NCI-H2107 (cell line): ENCODE measurements at places on chromosomes 1 and 21.

- no peak for DNase-seq
Observed at GRCh38 chr1:19661721-19662228, 2.9 kb upstream of the HTR6 start.

GRCh38 chr1:176811511-176812288 is 348.7 kb downstream of the PAPPA2 start:
- DNase-seq = no peak

GRCh38 chr1:43206600-43207228 is 34.6 kb downstream of the CFAP57 start:
- DNase-seq = no peak

DNA sequence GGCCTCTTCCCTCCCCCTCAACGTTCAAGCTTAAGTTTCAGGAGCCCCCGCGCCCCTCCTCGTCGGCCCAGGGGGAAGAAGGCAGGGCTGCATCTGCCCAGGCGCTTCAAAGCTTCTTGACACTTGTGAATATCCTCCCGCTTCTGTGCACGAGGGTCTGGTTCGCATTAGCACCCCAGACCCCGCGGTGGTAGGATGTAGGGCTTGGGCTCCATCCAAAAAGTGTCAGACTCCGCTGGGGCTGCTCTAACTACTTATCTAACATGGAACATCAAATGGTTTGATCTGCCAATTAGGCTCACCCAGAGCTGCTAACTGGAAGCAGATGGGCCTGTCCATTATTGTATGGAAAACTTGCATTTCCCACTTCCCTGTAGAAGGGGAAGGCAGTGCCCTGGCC is 28.9 kb downstream of the TAS1R2 start:
- DNase-seq = no peak

DNA sequence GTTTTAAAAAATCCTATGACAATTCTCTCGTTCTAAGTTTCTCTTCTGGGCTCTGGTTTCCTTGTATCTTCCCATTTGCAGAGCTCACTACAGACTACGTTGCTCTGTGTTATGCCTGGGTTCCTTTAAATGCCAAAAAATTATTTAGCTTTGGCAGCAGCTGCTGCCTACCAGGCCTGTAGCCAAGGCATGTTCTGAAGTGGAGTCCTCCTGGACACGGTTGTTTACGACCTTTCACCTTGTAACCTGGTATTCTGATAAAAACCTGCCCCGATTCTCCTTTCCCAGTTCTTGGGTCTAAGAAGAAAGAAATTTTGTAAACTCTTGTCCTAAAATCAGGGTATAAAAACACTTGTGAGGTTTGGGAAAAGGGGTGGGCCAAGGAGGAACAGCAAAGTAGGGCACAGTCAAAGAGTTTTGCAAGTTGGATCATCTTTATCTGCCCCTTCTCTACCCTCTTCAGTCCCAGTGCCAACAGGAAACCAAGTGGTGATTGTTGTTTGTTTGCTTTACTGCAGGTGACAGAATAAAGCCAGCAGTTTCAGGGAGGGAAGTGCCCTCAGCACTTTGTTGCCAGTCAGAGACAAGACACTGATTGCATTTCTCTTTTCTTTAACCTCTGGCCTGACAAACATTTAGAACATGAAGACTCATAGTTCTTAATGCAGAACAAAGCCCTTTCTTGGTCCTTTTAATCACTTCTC is 3.1 kb upstream of the TXNIP start:
- DNase-seq = no peak

DNA sequence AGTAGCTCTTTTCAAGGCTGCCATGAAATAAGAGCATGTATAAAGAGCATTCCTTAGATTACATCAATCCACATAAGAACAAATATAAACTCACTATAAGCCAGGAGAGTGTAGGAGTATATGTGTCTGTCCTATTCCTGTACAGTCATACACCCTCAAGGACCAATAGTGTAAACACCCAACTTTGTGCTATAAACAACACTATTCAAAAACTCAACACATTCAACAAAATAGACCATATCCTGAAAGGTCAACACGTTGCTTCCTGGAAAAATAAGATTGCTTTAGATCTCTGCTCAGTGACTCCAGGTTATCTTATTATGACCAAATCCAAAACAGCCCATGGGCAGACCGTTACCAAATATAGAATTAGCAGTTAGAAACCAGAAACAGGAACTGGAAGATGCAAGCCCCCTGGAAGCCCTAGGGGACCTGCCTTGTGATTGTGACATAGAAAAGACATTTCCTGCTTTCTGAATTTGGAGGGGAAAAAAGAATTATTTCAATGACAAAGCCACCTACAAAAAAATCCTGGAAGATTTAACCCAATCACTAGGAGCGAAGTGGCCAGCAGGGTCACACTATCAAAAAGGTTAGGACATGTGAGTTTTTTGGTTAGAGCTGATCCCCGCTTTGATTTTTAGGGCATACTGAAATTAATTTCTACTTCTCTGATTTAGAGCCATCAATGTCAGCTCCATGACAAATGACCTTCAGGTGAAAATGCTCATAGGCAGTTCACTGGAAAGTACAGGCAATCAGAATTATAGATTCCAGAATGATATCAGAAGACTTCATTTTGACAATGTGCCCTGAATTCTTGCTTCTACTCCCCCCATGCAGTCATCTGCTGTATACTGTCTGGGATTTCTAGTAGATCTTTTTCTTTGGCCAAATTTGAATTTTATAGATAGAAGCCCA is 59.9 kb downstream of the LRRC8C start:
- DNase-seq = no peak

- DNase-seq = no peak
Observed at GRCh38 chr1:91924146-91924545, 25.1 kb upstream of the BRDT start.

- DNase-seq = no peak
Observed at GRCh38 chr1:204092632-204093420, 19.9 kb downstream of the SOX13 start.

- no peak for DNase-seq
Observed at GRCh38 chr1:91754816-91755580, 131.0 kb downstream of the TGFBR3 start.

GRCh38 chr1:162390396-162391185 is 9.1 kb downstream of the C1orf226 start:
- no peak for DNase-seq

GRCh38 chr1:159113596-159114433 is 37.2 kb upstream of the AIM2 start:
- DNase-seq = no peak

DNA sequence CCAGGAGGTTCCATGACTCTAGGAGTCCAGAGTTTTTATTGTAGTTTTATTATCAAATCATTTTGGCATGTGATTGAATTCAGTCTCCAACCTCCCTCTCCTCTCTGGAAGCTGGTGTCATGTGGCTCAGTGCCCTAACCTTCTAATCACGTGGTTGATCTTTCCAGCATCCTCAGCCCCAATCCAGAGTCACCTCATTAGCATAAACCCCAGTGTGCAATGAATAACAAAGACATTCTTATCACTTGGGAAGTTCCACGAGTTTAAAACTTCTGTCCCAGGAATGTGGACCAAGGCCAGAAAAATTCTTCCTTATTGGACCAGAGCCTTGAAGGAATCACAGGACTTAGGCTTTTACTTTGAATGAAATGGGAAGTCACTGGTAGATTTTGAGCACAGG is 52.2 kb downstream of the KIRREL1 start:
- no peak for DNase-seq

- DNase-seq = peak; percentile 40
Observed at GRCh38 chr1:206700445-206701036, 15.8 kb downstream of the MAPKAPK2 start.

DNA sequence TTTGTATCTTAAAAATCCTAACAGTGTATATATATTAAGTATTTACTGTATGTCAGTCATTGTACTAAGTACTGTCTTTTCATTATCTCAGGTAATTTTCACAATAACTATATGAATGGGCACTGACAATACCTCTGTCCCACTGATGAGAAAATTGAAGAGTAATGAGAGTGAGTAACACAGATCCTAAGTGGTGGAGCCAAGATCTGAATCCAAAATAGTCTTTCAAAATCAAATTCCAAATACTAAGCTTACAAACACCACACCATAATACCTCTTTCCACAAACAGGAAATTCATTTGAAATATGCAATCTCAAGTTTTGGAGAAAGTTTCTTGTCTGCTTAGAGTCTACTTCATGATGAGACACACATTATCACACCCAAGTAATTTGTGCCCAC is 105.9 kb upstream of the EDEM3 start:
- DNase-seq = no peak

DNA sequence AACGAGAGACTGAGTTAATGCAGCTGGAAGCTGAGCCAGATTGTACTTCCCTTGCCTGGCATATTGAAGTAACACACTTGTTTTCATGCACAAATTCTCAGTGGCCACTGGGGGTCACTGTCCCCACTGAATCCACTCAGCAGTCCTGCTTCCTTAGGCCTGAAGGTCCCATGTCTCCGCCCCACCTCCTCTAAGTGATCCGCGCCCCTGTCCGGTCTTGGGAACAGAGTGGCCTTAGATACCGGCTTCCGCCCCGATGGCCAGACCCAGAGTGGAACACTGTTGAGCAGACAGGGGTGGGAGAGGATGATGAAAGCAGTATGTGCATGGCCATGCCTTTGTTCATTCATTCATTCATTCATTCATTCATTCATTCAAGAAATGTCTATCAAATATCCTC is 34.8 kb downstream of the CHAF1B start:
- DNase-seq = peak; percentile 53

DNA sequence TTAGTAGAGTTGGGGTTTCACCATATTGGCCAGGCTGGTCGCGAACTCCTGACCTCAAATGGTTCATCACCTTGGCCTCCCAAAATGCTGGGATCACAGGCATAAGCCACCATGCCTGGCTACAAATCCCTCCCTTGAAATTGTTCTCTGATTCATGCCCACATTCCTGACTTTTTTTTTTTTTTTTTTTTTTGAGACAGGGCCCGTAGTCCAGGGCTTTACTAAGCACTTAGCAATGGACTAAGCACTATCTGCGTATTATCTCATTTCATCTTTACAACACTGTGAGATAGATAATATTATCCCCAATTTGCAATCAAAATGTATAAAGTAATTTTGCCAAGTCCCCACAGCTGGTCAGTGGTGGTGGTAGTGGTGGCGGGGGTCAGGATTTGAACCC is 58.9 kb downstream of the VWA5B1 start:
- DNase-seq = no peak

- DNase-seq = no peak
Observed at GRCh38 chr1:43074244-43074643, 97.8 kb downstream of the EBNA1BP2 start.

GRCh38 chr1:5819391-5820025 is 172.7 kb downstream of the NPHP4 start:
- no peak for DNase-seq

DNA sequence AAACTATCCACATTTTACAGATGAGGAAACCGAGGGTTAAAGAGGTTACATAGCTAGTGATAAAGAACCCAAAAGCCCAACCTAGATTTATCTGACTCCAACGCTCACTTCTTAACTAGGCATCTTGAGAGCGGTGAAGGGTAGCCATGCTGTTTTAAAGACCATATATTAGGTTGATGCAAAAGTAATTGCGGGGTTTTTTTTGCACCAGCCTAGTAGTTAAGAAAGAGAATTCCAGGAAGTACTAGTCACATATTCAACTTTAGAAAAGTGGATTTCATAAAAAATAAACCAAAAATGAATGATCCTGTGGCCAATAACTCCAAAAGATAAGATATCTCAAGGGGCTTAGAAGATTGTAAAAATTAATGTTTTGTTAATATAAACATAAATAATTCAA is 162.1 kb downstream of the GLUL start:
- no peak for DNase-seq

- no peak for DNase-seq
Observed at GRCh38 chr21:27646056-27646455, 679.2 kb upstream of the ADAMTS5 start.

GRCh38 chr1:226989085-226989920 is 49.2 kb downstream of the COQ8A start:
- no peak for DNase-seq

GRCh38 chr21:33522953-33523349 is 19.0 kb downstream of the GART start:
- DNase-seq = no peak

DNA sequence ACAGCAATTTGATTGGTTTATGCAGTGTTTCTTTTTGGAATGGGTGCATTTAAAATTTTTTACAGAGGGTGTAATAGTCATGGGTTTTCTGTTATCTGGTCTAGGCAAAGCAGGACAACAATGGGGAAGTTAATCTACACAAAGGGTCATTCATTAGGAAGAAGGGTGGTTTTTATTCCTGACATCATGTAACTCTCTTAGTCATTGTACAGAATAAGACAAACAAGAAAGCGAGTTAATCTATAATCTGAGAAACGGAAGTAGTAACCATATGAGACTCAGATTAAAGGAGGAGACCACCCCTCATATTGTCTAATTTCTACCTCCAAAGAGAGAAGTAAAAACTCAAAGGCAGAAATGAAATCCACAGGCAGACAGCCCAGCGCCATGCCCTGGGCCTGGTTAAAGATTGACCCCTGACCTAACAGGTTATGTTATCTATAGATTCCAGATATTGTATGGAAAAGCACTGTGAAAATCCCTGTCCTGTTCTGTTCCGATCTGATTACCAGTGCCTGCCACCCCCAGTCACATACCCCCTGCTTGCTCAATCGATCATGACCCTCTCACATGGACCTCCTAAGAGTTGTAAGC is 10.5 kb upstream of the IFI6 start:
- DNase-seq = no peak

DNA sequence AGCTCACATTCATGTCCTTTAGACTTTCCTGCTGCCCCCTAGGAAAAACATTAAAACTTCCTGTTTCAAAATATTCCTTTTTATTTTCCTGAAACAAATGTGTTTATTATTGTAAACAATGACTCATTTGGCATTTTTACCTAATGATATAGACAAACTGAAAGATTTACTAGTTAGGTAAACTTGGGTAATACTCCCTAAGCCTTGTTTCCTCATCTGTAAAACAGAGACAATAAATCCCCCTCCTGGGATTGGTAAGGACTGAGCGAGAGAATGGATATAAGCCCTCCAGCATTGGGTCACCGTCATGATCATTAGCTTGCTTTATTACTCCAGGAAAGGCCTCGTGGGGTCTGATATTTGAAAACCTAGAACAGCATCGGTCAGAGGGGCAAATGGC is 59.8 kb downstream of the LPAR3 start:
- DNase-seq = no peak

GRCh38 chr1:36162680-36163239 is 6.8 kb downstream of the MAP7D1 start:
- DNase-seq = no peak

- no peak for DNase-seq
Observed at GRCh38 chr1:43464681-43465504, 11.2 kb upstream of the HYI start.

- peak; percentile 86 for DNase-seq
Observed at GRCh38 chr21:44427241-44428120, 27.8 kb upstream of the LRRC3 start.

DNA sequence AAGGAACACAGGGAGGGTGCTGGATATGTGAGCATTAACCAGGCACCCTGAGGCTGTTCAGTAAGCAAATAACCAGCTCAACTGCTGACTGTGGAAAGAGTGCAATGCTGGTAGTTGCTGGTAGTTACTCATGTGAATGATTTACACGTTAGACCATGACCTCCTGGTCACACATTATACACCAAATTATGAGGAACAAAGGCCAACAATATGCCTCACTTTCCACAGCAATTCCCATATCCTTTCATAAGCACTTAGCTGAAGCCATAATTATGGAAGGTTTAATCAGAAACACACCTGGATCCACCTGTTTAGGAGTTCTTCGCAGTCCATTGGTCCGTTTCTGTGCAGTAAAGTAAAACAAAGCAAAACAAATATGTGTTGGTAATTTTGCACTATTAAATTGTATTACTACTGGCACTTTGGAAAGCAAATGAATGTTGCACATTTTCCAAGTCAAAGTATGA is 281.8 kb downstream of the VAV3 start:
- no peak for DNase-seq

GRCh38 chr1:30868833-30869435 is 39.6 kb downstream of the SDC3 start:
- no peak for DNase-seq
